AG10803 (cell line): ENCODE measurements at places on chromosomes 11 and 22.

DNA sequence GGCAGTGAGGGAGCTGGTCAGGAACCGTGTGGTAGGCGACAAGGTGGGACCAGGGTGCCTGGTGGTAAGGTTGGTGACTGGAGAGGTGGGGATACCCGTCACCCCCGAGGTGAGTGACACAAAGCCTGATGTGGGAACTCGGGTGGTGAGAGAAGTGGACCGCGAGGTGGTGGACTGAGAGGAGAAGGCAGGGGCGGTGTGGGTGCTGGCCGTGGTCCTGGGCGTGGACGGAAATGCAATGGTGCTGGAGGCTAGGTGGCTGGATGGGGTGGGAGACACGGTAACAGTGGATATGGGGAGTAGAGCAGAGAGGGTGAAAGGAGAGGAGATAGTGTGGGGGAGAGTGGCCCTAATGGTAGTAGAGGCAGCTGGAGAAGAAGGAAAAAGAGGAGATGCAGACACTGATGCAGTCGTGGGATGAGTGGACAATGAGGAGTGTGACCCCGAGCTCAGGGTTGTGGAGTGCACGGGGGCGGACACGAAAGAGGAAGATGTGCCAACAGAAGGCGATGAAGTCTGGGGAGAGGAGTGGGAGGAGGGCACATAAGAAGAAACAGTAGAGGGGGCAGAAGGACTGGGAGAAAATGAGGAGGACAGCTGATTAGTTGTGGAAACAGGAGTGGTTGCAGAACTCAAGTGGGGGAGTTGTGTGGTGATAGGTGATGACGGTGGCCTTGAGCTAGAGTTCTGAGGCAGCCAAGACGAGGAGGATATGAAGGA is 20.5 kb downstream of the MUC6 start:
- DNase-seq, result no peak

DNA sequence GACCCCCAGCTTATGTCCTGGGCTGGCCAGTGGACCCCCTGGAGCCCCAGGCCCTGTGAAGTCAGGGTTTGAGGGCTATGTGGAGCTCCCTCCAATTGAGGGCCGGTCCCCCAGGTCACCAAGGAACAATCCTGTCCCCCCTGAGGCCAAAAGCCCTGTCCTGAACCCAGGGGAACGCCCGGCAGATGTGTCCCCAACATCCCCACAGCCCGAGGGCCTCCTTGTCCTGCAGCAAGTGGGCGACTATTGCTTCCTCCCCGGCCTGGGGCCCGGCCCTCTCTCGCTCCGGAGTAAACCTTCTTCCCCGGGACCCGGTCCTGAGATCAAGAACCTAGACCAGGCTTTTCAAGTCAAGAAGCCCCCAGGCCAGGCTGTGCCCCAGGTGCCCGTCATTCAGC is 24.6 kb downstream of the CSF2RB start:
- no peak for DNase-seq

DNA sequence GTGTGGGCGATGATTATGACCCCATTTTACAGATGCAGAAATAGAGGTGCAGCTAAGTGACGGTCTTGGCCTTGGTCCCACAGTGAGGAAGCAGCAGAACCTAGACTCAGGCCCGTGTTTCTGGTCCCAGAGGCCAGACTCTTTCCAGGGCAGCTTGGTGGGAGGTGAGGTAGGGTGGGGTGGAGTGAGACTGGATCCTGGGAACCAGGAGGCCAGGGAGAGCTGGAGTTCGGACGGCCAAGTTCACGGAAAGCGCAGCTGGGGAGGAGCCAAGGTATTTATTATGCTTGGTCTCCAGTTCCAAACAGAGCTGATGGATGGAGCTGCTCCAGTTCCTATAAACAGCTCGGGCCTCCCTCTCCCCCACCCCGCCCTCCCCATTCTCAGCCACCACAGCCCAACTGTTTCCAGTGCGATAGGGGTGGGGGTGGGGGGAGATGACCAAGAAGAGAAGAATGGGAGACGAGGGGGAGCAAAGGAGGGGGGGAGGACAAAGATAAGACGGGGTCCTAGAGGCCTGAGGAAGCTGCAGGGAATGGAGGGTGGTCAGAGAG is 16.2 kb downstream of the LRRC32 start:
- DNase-seq, result peak; percentile 78

GRCh38 chr11:58900479-58901420 is 38.5 kb upstream of the GLYATL1 start:
- DNase-seq, result peak; percentile 63

- DNase-seq, result no peak
These were observed 838 bp downstream of the BCL9L start for GRCh38 chr11:118924591-118925585.

- no peak for DNase-seq
These were observed 40.1 kb upstream of the LYVE1 start for GRCh38 chr11:10608584-10608983.

- DNase-seq, result peak; percentile 37
These were observed 29.5 kb downstream of the C2CD3 start for GRCh38 chr11:74141241-74141695.

GRCh38 chr11:47276923-47277322 is 7.0 kb downstream of the MADD start:
- DNase-seq, result no peak
